ENCODE measurements at places on chromosomes 6 and 20. TPM values are rescaled to one million over a fixed set of nuclear protein-coding genes. Genes with fewer than 3 reads are reported as not detected.

The OR12D3 gene
- total RNA-seq: not detected

The THEMIS gene
- 0.08 TPM for total RNA-seq

The FOXO3 gene
- total RNA-seq: 32.1 TPM

The NCOA6 gene
- 18.5 TPM for total RNA-seq

The TMEM217 gene
- total RNA-seq: 1.0 TPM

The CDH22 gene
- total RNA-seq: 0.83 TPM

The TPX2 gene
- total RNA-seq: 0.78 TPM

The CHMP4B gene
- 101 TPM for total RNA-seq

The FOXC1 gene
- total RNA-seq: 6.4 TPM

The BPIFB2 gene
- not detected for total RNA-seq

The OLIG3 gene
- total RNA-seq: not detected

The RSPH3 gene
- total RNA-seq: 8.9 TPM

The PHACTR1 gene
- total RNA-seq: 26.2 TPM

The HMGA1 gene
- 36.4 TPM for total RNA-seq

The CAGE1 gene
- total RNA-seq: not detected

The BFSP1 gene
- 0.83 TPM for total RNA-seq

The ECI2 gene
- 123 TPM for total RNA-seq

The SLC17A1 gene
- total RNA-seq: not detected

The HUS1B gene
- 0.86 TPM for total RNA-seq

The SRMS gene
- total RNA-seq: not detected

The CST2 gene
- not detected for total RNA-seq

The TTBK1 gene
- total RNA-seq: 0.35 TPM

The FILIP1 gene
- 183 TPM for total RNA-seq

The MYLK2 gene
- total RNA-seq: 0.11 TPM

The C20orf202 gene
- total RNA-seq: 0.13 TPM

The MEI4 gene
- total RNA-seq: not detected

The IL17A gene
- not detected for total RNA-seq

The FOXA2 gene
- total RNA-seq: not detected

The EFCAB8 gene
- not detected for total RNA-seq

The ESF1 gene
- 15.1 TPM for total RNA-seq

The OPN5 gene
- not detected for total RNA-seq

The GTF3C6 gene
- 96.6 TPM for total RNA-seq

The CPNE5 gene
- total RNA-seq: 6.7 TPM

The DHX35 gene
- 11.4 TPM for total RNA-seq

The DZANK1 gene
- 0.38 TPM for total RNA-seq

The THBS2 gene
- total RNA-seq: 28.8 TPM

The SLC17A3 gene
- not detected for total RNA-seq

The CRYBG1 gene
- total RNA-seq: 1.7 TPM

The SLX4IP gene
- 2.3 TPM for total RNA-seq

The VARS2 gene
- total RNA-seq: 24.7 TPM

The ZNF165 gene
- total RNA-seq: 0.13 TPM

The SLC17A9 gene
- total RNA-seq: 1.7 TPM

The CASP8AP2 gene
- total RNA-seq: 11.6 TPM

The SNPH gene
- total RNA-seq: 6.9 TPM

The MYL9 gene
- 2,307 TPM for total RNA-seq

The PRSS16 gene
- not detected for total RNA-seq

The ECT2L gene
- 10.5 TPM for total RNA-seq

The XKR7 gene
- not detected for total RNA-seq

The CALHM4 gene
- not detected for total RNA-seq

The ULBP1 gene
- 0.16 TPM for total RNA-seq

The C4B gene
- total RNA-seq: 92.4 TPM

The HCRTR2 gene
- not detected for total RNA-seq

The NHSL1 gene
- 88.2 TPM for total RNA-seq

The SIRPD gene
- not detected for total RNA-seq

Measured in cardiac septum (tissue), 1 donor.